Stimulated activated CD8-positive, alpha-beta memory T cell treated with anti-CD3 and anti-CD28 coated beads, Interleukin-2, amount 100 ng/mL, for 1 hour (primary cell): ENCODE measurements at places on chromosomes 5 and 9.

GRCh38 chr9:84339962-84340361 lies 596 bp downstream of the SLC28A3 start:
- no peak for DNase-seq

DNA sequence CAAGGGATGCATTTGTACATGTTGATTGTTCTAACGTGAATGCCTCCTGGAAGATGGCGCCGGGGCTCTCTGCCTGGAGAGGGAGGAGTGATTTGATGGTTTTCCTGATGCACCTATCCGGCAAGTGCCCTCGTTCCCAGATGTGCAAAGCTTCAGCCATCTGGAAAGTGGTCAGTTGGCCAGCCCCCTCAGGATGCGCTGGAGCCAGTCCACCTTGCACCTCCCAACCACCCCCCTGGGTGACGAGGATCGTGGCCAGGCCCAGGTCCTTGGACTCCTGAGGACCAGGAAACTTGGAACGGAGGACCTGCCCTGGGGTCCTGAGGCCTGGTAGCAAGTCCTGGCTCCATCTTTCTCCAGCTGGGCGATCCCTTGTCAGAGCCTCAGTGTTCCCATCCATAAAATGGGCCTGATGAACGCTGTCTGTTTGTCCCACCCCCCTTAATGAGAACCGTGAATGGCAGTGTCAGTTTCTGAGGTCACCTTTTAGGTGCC lies 23.6 kb upstream of the RNU6ATAC start:
- no peak for DNase-seq

DNA sequence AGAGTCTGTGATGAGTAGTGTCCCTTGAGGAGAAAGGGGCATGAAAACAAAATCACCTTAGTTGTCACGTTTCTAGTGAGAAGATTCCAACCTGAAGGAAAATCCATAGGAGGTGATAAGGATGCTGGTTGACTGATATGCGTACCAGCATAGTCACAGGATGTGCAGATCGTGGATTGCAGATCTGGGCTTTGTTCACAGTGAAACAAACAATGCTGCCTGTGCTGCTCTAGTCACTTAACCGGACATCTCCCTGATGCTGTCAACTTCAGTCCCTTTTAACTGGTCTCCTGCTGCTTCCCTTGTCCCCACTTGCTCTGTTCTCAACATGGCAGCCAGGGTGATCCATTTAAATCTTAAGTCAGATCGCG lies 89.7 kb downstream of the IQGAP2 start:
- DNase-seq, result no peak

DNA sequence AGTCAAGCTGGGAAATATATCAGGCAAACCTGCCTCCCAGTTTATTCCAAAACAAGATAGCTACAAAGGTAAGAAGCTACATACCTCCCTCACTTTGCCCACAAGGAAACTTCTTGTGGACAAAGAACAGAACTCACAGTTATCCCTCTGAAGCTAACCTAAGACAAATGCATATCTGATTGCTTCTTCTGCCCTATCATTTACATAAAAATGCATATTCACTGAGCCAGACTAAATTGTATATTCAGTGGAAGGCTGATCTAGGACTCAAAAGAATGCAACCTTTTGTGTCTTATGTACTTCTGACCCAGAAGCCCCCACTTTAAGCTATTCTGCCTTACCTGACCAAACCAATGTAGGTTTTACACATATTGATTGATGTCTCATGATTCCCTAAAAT lies 276.8 kb downstream of the HTR1A start:
- no peak for DNase-seq

- DNase-seq, result no peak
Measured at GRCh38 chr5:114419959-114420358, 58.1 kb downstream of the KCNN2 start.

GRCh38 chr9:33942471-33943083 lies 106.1 kb downstream of the UBAP2 start:
- DNase-seq, result no peak
